ENCODE measurements at places on chromosomes 1 and 21.
A peak's percentile ranks its signal among the peaks of the same experiment; 100 is the strongest.

GRCh38 chr1:164801246-164801731 is 242.3 kb downstream of the PBX1 start:
- no peak for DNase-seq

DNA sequence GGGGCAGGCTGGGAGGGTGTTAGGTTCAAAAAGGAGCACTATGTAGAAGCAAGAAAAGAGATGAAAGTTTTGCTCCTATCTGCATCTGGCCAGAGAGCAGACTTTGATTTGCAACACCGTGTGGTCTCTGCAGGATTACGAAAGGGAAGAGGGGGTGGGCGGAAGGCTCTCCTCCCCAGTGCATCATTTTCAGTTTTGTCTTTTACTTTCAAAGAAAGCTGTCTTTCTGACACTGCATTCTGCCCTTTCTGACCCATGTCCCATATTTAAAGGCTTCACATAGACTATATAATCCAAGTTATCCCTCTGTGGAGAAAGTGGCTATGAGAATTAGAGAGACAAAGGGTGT is 126.5 kb downstream of the RHOU start:
- no peak for DNase-seq

GRCh38 chr1:100459358-100460114 is 78.4 kb upstream of the GPR88 start:
- peak; percentile 76 for DNase-seq

DNA sequence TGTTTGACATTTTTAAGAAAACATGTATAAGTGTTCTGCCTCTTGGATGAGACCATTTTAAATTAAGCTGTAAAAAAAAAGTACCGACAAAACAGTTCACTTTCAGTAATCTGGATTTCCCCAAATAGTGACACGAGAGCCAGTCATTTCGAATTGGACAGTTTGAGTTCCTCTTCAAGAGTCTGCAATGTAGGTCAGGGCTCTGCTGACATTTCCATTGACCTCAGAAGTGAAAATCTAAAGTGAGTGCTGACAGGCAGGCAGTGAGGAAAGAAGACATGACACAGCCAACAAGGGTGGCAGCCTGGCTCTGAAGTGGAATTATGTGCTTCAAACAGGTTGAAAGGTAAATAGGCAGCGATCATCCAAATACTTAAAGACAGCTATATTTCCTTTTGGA is at the start of gene IL23R:
Gene IL23R (plus strand): TSS at position 259 of the 400 bp plus-strand sequence. CDS start 1,667 bp downstream, outside the sequence.
- no peak for DNase-seq

GRCh38 chr1:204149635-204150565 is 1.9 kb downstream of the ETNK2 start:
- peak; percentile 53 for DNase-seq

DNA sequence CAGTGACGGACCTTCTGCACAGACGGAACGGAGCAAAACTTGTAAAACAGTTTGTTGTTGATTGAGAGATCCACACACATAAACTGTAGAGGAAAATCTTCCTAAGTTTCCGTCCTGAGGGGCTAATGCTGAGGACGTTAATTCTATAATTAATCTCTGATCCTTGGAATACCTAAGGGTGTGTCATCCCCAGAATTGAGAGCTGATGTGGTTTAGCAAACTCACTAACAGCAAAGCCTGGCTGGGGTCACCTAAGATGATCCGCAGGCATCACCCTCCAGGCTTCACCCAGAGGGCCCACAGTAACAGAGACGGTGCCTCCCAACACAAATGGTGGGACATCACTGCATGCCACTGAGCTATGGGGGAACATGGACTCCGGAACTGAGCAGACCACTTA is 97.5 kb downstream of the SMYD2 start:
- no peak for DNase-seq

DNA sequence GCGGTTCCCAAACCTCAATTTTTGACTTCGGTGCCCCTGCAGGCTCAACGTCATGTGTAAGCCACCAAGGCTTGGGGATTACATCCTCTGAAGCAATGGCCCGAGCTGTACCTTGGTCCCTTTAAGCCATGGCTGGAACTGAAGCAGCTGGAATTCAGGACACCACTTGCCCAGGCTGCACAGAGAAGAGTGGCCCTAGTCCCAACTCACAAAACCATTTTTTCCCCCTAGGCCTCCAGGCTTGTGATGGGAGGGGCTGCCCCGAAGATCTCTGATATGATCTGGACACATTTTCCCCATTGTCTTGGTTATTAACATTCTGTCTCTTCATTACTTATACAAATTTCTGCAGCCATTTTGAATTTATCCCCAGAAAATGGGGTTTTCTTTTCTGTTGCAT is 233.3 kb upstream of the ADGRL4 start:
- DNase-seq = no peak

DNA sequence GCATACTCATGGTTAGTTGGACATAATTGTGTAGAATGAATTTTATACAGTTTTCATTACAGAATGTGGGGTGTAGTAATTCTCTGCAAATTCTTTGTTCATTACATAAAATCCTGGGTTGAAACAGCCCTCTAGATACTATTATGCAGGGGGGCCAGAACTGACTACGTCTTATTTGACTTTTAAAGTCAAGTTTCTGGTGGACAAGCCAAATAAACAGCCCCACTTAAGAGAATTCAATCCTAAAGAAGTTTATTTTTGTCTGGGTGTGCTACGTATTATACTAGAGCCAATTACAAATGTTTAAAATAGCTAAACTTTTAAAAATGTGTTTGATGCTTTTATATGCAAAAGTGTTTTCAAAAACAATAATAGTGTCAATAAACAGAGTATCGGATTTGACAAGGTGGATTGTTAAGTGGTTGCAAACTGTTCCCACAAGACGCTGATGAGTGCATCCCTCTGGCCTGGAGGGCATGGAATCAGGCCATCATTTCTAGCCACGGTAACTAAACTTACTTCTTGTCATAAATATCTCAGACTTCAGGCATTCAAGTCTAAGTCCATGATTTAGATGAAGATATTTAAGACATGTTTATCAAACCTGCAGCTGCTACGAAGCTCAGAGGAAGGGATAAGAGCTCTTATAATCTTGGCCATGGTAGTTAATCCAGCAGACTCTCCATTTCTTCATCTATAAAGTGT is 646.3 kb downstream of the KIF26B start:
- no peak for DNase-seq

GRCh38 chr1:4215391-4215790 is 315.3 kb upstream of the C1orf174 start:
- DNase-seq = no peak

DNA sequence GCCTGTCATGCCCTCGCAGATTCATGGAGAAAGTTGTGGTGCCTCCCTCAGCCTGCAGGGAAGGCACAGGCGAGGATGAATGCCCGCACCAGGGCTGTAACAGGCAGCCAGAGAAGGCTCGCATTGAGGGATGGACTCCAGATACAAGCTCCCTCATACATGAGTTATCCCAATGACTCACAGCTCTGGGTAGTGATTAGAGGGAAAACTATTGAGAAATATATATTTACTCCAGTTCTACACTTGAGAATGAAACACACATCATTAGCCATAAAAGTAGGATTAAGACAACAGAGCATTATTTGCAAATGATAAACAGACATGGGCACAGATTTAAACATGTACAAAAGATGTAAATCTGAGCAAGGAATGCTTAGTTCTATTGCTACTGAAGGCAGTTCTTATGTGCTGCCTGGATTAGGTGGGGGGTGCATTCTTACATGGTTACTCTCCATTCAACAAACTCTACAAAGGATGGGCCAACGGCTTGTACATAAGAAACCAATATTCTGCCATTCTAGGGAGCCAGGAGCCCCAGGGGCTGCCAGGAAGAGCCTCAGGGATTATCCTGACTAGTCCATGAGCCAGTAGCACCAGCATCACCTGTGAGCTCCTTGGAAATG is 97.9 kb downstream of the CSMD2 start:
- no peak for DNase-seq

GRCh38 chr1:25700626-25701025 is 84.0 kb downstream of the MAN1C1 start:
- DNase-seq = peak; percentile 57

DNA sequence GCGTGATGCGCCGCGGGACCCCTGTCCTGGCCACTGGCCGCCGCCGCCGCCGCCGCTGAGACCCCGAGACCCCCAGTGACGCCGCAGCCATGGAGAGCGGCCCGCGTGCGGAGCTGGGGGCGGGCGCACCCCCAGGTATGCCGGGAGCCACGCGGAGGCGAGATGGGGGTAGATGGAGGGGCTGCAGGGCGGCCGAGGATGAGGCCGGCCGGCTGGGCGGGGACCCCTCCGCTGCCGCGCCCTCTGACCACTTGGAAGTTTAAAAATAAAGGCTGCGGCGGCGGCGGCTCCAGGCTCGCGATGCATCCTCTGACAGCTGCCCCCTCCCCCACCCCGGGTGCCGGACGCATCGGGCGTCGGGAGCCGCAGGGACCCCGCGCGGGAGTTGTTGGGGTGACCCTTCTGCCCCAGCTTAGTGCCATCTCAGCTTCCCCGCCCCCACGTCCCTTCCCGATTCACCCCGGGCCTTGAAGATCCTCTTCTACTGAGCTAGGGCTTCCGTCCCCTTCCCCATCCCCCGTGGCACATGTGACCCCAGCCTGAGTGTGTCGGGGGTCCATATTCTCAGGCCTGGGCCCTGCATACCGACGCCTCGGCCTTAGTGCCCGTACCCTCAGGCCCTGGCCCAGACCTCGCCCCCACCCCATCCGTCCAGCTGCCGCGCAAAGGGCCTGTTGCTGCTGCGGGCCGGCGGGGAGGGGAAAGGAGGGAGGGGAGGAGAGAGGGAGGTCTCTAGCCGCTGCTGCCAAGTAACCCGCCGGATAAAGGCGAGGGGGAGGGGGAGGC is 562 bp downstream of the MAP7D1 start:
- DNase-seq = peak; percentile 82

DNA sequence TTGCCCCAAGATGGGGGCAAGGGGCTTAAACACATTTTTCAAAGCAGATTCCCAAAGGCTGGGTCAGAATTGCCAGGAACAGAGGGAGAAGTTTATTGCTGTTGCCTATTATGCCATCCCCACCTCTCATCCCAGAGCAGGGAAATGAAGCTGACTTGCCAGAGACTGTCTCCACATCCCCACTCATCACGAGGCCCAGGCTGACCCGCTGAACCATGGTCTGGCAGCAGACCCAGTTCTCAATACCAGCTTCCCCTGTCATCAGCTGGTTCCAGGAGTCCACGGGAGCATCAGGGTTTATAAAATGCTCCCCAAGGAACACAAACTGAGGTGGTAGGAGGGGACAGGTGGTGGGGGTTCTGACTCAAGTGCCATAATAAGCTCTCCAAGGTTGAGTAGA is 605.9 kb downstream of the NPHP4 start:
- no peak for DNase-seq

- no peak for DNase-seq
Measured at GRCh38 chr1:66154394-66154793, 361.7 kb downstream of the PDE4B start.

GRCh38 chr1:29180497-29181412 is 945 bp downstream of the SRSF4 start:
- no peak for DNase-seq

DNA sequence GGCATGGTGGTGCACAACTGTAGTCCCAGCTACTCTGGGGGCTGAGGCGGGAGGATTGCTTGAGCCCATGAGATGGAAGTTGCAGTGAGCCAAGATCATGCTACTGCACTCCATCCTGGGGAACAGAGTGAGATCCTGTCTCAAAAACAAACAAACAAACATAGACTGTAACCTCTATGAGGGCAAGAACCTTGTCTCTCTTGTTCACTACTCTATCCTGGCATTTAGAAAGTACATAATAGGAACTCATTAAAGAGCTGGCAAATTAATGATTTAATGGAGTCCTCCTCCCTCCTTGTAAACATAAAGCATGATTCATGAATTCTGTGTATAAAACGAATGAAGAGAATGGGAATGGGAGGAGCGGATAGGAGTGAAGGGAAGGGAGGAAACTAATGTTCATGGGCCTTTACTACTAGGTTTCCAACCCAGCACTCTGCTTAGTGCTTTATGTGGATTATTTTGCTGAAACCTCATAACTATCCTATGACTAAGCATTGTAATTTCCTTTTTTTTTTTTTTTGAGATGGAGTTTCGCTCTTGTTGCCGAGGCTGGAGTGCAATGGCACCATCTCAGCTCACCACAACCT is 8.6 kb downstream of the LMOD1 start:
- DNase-seq = no peak

- DNase-seq = no peak
Measured at GRCh38 chr1:96424877-96425276, 296.7 kb upstream of the PTBP2 start.

- DNase-seq = peak; percentile 89
Measured at GRCh38 chr1:43991476-43992231, at the start of gene CCDC24. TSS of gene CCDC24 (plus strand) at chr1:43991599. CDS start at chr1:43991879, 280 bp downstream.

- DNase-seq = no peak
Measured at GRCh38 chr1:59561796-59562195, 253.0 kb upstream of the HOOK1 start.

DNA sequence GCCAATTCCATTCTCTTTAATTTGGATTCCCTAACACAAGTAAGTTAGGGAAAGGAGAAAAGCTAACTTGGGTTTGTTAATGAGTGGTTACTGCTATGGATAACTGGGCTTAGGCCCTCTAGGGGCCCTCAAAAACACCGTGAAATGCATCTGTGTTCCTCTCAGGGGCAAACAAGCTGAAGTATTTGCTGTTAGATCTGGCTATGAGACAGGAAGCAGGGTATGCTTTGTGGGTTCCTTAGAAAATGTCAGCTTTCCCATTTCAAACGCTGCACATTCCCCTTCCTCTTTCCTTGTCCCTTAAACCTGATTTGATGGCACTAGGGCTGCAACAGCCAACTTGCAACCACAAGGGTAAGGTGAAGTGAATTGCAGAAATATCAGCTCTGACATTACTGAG is 5.7 kb upstream of the CAP1 start:
- DNase-seq = no peak

DNA sequence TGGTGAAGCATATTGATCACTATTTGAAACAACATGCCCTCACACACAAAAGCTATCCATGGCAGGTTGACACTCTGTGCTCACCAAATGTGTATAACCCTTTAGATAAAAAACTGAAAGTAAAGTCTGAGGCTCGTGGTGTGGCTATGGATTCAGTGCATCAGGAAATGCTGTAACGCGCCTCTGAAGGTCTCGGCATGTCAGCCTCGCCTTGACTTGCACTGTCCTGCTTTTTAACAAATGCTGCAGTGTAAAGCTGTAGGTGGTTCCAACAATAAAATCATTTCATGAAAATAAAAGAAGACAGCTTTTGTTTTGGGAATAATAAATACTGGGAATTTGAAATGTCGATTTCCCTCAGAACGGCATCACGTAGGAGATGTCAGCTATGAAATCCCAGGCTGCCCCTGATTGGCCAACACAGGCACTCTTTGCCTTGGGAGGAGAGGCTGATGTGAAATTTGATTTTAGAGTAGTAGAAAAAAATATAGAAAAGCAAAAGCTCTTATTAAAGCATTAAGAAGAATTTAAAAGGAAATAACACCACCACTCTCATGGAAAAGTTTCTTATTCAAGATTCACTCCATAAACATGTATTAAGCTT is 168.2 kb downstream of the DSCAM start:
- no peak for DNase-seq

All from K562 (cell line).